ENCODE measurements at places on chromosomes 7 and 10. TPM values are rescaled to one million over a fixed set of nuclear protein-coding genes. Genes with fewer than 3 reads are reported as not detected.

SOSTDC1 gene
- total RNA-seq, result not detected

BICC1 gene
- 15.2 TPM for total RNA-seq

DNA sequence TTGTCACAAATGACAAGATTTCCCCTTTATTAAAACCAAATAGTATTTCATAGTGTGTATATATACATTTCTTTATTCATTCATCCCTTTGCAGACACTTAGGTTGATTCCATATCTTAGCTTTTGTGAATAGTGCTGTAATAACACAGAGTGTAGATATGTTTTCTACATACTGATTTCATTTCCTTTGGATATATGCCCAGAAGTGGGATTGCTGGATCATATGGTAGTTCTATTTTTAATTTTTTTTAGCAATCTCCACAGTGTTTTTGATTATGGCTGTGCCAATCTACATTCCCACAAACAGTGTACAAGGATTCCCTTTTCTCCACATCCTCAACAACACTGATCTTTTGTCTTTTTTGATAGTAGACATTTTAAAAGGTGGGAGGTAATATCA is 46.4 kb downstream of the CSTF2T start:
- no peak for DNase-seq

LRRC18 gene
- total RNA-seq, result not detected

TET1 gene
- 0.82 TPM for total RNA-seq

- DNase-seq, result no peak
Measured at GRCh38 chr7:116966601-116967000, 13.3 kb downstream of the ST7 start.

DNA sequence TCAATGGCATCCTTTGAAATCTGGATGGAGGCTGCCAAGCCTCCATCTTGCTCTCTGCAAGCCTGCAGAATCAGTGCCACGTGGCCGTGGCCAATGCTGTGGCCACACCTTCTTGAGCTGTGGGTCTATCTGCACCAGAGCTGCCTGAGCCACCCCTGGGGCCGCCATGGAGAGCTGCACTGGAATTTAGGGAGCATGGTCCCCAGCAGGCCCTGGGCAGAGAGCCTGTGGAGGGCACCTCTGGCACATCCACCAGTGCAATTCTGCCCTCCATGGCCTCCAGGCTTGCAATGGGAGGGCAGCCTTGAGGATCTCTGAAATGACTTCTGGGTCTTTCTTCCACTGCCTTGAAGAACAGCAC is 55.6 kb upstream of the NKX6-2 start:
- DNase-seq, result no peak

ATXN7L1 gene
- not detected for total RNA-seq

GRCh38 chr10:107847620-107848019 is 683.1 kb upstream of the SORCS1 start:
- DNase-seq, result no peak

DNA sequence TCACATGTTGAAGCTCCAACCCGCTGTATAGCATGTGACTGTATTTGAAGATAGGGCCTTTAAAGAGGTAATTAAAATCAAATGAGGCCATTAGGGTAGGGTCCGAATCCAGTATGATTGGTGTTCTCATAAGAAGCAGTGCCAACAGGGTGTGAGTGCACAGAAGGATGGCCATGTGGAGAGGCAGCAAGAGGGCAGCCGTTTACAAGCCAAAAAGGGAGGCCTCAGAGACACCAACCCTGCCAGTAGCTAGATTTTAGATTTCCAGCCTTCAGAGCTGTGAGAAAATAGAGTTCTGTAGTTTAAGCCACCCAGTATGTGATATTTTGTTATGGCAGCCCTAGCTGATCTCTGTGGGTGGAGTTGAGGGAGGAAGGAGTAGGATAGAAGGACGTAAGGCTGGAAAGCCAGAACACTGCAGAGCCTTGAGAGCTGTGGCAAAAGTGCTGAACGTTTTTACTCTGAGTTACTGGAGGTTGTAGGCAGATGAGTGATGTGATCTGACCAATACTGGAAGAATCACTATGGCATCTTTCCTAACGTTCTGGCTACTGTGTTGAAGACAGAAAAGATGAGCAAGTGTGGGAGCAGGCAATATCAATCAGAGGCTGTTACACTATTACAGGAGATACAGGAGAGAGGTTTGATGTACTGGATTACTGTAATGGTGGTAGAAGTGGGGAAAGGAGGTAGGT is 334.9 kb downstream of the ELMO1 start:
- peak; percentile 38 for DNase-seq

- DNase-seq, result no peak
Measured at GRCh38 chr7:18590744-18591340, 95.3 kb downstream of the HDAC9 start.

All from MG63 (cell line).